ENCODE measurements at places on chromosomes 13 and 19.

DNA sequence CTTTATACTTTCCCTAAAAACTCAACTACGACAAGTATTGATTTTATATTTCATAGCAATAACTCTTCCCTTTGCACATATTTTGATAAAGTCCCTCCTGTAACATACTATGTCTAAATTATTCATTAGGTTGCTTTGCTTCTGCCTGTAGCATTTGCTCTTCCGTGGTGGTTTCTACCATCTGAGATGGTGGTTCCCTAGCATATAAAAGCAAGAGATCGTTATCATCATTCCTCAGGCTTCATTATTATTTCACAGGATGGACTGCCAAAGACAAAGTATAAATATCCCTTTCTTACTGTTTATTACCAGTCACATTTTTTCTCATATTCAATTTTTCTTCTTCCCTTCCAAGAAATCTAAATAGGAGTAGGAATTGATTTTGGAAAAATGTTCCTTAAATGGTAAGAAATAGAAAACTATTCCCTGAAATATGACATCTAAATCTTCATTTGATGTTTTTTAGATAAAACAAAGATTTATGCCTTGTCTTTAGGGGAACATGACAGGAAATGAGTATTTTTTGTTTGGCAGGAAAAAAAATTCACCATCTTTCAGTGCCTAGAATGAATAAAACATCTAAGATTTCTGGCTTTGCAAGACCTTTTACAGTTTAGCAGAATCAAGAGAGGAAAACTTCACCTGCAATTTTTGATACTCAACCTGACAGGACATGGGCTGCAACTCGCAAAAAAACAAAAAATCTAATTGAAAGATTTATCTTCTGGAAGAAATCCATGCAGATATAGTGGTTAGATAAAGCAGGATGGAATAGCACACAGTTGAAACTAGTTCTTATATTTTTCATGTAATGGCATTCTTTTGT, 340.0 kb downstream of the SPRY2 start:
- DNase-seq: no peak

- DNase-seq: no peak
These were observed 11.6 kb downstream of the ZNF578 start for GRCh38 chr19:52464798-52465470.

DNA sequence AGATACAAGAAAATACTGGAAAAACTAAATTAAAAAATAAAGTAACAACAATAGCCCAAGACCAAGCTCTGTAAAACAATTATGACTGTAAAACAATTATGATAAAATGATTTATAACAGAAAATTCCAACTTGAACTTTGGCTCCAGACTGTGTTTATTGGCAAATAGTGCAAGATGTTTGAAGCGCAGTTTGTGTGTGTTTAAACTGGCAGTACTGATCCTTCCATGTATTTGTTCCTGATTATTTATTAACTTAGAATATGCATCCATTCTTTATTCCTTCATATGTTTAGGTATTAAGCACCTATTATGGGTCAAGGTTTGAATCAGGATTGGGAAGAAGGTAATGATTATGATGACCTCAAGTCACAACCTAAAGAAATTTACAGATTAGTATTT, 37.8 kb downstream of the ZNF582 start:
- DNase-seq: no peak

DNA sequence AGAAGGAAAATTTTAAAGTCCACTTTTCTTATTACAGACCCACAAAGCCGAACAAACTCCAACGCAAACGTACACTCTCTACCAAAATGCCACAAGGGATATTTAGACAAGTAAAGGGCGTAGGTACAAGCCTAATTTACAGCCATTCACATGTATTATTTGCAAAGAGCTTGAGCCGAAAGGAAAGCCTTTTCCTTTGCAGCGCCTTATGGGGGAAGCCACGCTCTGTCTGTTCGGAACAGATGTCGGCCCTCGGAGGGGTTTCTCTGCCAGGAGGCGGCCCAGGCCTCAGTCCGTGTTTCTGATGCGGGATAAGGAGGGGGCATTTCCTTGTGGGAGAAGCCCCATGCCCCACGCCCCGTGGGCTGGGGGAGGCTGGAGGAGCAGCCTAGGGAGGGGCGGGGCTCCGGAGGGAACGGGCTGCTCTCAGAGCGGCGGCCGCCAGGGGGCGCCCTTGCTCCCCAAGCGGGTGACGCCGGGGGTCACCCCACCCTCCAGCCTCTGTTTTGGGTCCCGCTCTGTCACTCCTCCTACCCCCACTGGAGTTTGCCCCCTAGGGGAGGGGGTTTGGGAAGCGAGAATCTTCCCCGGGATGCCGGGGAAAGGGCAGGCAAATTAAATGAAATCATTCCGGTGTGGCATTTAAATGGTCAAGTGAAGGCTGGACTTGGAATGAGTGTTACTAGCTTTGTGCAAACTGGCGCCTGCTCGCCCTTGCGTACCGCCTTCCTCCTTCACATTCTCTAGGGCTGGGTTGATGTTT, 2.9 kb downstream of the HTR2A start:
- DNase-seq: peak; percentile 52

DNA sequence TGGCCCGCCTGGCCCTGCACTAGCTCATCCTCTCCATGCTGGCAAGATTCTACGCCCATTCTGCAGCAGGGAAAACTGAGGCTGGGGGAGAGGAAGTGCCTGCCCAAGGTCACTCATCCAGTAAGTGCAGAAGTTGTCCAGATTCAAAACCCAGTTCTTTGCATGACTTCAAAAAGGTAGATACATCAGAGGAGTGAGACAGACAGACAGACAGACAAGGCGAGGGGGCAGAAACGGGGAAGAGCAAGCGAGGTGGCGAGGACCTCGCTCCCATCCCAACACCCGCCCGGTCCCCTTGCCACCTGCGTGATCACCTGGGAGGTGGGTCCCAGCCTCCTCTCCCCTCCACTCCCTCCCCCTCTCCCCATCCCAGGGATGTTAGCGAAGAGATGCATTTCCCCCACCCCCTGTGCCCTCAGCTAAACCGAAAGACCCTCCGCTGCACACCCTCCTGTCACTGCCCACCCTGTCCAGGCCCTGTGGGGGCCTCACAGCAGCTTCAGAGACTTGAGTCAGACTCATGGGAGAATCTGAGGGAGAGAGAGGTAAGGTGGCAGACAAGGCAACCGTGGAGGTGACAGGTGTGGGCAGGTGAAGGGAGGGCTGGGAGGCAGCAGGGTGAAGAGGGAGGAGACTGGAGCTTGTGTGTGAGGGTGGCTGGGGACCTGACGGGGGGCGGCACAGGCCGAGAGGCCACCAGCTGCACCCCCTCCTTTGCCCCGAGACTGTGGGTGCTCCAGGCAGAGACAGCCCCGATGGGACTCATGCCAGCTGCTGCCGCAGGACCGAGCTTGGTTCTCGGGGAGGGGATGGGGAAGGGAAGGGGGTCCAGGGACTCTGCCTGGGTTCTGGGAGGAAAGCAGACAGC, 18.9 kb downstream of the LRRC4B start:
- DNase-seq: no peak

GRCh38 chr19:3387645-3388589, 21.5 kb downstream of the NFIC start:
- DNase-seq: peak; percentile 68
